ENCODE measurements at places on chromosomes 5 and 9. TPM values are rescaled to one million over a fixed set of nuclear protein-coding genes. Genes with fewer than 3 reads are reported as not detected.

DNA sequence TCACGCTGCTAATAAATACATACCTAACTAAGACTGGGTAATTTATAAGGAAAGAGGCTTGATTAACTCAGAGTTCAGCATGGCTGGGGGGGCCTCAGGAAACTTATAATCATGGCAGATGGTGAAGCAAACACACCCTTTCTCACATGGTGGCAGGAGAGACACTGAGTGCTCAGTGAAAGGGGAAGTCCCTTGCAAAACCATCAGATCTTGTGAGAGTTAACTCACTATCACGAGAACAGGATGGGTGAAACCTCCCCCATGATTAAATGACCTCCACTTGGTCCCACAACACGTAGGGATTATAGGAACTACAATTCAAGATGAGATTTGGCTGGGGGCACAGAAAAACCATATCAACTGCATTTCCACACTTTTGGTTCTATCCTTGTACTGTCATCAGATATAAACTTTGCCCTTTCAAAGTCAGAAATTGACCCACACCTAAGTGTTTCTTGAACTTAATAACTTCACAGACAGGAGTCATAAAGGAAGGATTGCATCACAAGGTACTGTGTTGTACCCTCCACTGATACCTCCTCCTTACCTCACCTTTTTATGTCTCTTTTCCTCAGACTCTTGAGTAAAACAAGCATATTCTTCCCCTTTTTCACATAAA, 319.1 kb upstream of the PIK3R1 start:
- H3K4me1 ChIP-seq: peaks cover 4% of the 10 kb centered on the region
- DNase-seq: no peak
- H3K36me3 ChIP-seq: no peaks in the 10 kb centered on the region
- H3K4me3 ChIP-seq: no peak overlapping the region
- H3K27me3 ChIP-seq: no peaks in the 10 kb centered on the region
- no peak overlapping the region for H3K27ac ChIP-seq

DNA sequence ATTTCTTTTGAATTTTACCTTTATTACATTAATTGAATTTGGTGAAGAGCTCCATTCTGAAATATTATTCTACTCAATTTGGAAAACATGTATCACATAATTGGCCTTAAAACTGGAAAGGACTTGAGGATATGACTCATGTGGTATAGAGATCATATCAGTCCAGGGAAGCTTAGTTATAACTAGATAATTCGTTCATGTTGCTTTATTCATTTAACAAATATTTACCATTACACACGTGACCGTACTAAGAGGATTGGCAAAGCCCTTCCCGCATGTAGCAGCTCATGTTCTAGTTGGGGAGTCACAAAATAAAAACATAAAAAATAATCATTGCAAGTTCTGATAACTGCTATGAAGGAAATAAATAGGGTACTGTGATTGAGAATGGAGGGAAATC, 1816.5 kb downstream of the MAT2B start:
- H3K4me1 ChIP-seq: no peaks in the 10 kb centered on the region
- H3K27ac ChIP-seq: no peak overlapping the region
- H3K27me3 ChIP-seq: no peaks in the 10 kb centered on the region
- DNase-seq: no peak
- no peak overlapping the region for H3K4me3 ChIP-seq

Gene FPGS
- total RNA-seq: 51.4 TPM

GRCh38 chr9:124776618-124776953, 347 bp upstream of the OLFML2A start:
- H3K4me1 ChIP-seq: peaks cover 42% of the 10 kb centered on the region
- peaks cover 26% of the 10 kb centered on the region for H3K27me3 ChIP-seq

- no peak overlapping the region for H3K27ac ChIP-seq
- no peaks in the 10 kb centered on the region for H3K4me1 ChIP-seq
- DNase-seq: no peak
- H3K4me3 ChIP-seq: no peak overlapping the region
Measured at GRCh38 chr9:19497276-19497675, 88.5 kb downstream of the ACER2 start.

DNA sequence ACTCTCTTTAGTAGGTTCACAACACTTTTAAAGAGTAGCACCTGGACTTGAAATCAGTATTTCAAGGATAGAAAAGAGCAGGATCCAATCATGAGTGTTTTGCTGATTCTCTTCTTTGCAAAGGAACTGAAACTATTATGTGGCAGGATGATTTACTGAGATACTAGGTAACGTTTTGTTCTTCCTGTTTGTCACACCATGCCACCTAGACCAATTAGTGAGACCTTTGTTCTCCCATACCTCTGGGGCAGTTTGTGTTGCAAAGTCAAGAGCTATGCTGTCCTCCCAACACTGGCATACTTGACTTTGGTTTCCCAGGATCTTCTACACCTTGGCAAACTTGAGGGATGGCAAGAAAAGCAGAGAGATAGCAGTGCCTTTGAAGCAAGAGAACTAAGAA, 43.4 kb downstream of the PPP1R2B start:
- no peaks in the 10 kb centered on the region for H3K36me3 ChIP-seq
- no peak overlapping the region for H3K27ac ChIP-seq
- H3K27me3 ChIP-seq: no peaks in the 10 kb centered on the region
- H3K4me3 ChIP-seq: no peak overlapping the region
- no peak for DNase-seq
- no peaks in the 10 kb centered on the region for H3K4me1 ChIP-seq

Gene EPB41L4A
- total RNA-seq: 12.1 TPM

- peak overlapping the region; percentile 19 for H3K27ac ChIP-seq
- peaks cover 6% of the 10 kb centered on the region for H3K36me3 ChIP-seq
- peaks cover 8% of the 10 kb centered on the region for H3K4me1 ChIP-seq
- H3K4me3 ChIP-seq: no peak overlapping the region
- no peak for DNase-seq
- H3K27me3 ChIP-seq: no peaks in the 10 kb centered on the region
Measured at GRCh38 chr9:126389992-126390391, 63.4 kb downstream of the MVB12B start.

DNA sequence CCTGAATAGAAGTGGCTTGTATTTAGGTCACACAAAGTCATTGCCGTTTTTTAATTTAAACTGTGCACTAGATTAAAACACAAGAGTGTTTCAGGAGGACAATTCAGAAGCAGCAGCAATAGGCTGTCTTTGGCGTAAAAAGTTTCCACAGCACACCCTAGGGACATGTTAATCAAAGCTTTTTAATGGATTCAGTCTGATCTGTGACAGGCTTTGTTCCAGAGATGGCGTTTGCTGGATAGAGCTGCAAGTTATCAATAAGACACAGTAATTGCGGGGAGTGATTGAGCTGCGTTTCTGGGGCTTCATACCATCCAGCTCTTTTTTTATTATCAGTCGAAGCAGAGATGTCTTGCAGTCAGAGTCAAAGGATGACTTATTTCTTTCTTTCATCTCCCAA, 300.3 kb downstream of the ZNF608 start:
- no peaks in the 10 kb centered on the region for H3K36me3 ChIP-seq
- no peaks in the 10 kb centered on the region for H3K4me1 ChIP-seq
- no peak for DNase-seq
- no peak overlapping the region for H3K4me3 ChIP-seq
- H3K27me3 ChIP-seq: no peaks in the 10 kb centered on the region

Gene ARL14EPL
- total RNA-seq: not detected

Gene SHISAL2B
- total RNA-seq: not detected

Gene MACIR
- 72.8 TPM for total RNA-seq

- no peaks in the 10 kb centered on the region for H3K27me3 ChIP-seq
- H3K36me3 ChIP-seq: no peaks in the 10 kb centered on the region
- H3K4me3 ChIP-seq: no peak overlapping the region
- no peak for DNase-seq
- no peaks in the 10 kb centered on the region for H3K4me1 ChIP-seq
Measured at GRCh38 chr5:3010301-3010952, 258.9 kb upstream of the IRX2 start.

DNA sequence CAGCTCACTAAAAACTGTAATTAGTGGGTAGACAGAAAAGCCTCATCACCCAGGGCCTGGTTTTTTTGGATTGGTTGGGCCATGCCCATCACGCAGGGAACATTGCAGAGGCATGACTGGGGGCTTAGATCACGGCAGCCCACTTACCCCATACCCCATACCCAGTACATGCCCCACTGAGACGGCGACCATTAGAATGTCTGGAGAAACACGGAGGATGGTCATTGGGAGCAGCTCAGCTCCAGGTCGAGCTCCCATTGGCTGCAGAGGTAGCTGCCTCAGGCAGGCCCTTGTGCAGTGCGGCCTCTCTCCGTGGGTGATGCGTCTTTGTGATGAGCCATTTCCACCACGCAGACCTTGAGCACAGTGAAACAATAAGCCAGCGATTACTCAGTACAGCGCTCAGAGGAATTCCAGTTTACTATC, 204.0 kb downstream of the GADD45G start:
- H3K4me3 ChIP-seq: no peak overlapping the region
- H3K27ac ChIP-seq: no peak overlapping the region
- no peaks in the 10 kb centered on the region for H3K36me3 ChIP-seq
- no peak for DNase-seq

Gene HMMR
- total RNA-seq: 1.6 TPM

Gene INSL6
- not detected for total RNA-seq

- H3K4me1 ChIP-seq: no peaks in the 10 kb centered on the region
- H3K36me3 ChIP-seq: no peaks in the 10 kb centered on the region
- no peak within 1 kb of the TSS for H3K27ac ChIP-seq
- H3K4me3 ChIP-seq: no peak within 1 kb of the TSS
- peaks cover 75% of the 10 kb centered on the region for H3K27me3 ChIP-seq
Measured at GRCh38 chr9:841371-842209, at the start of gene DMRT1. Gene DMRT1 (plus strand): TSS chr9:841697. CDS start chr9:841839, 142 bp downstream.

DNA sequence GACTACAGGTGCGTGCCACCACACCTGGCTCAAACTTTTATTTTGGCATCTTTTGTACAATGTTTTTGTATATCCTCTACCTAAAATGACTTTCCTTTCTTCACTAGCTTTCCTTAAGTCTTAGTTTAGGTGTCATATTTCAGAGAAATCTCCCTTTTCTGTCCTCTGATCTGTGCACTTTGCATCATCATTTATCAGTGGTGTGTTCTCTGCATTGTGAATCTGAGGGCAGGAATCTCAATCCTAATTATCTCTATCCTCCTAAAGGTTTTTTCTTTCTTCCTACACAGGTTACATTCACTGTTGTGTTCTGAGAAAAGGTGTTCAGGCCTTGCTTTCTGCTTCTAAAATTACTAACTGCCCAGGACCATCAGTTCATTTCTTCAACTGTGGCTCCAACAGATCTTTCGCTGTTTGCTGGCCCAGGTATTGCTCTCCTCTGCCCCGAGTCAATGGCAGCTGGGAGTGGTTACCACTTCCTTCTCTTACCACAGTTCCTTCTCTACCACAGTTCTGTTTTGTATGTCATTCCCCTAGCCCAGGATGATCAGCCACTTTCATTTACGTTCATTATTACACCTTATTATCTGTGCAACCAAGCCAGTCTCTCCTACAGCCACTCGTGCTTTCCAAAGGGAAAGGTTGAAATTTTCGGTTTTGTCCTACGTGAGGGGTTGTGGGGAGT, 14.0 kb downstream of the TGFBR1 start:
- peaks cover 17% of the 10 kb centered on the region for H3K4me1 ChIP-seq
- H3K27ac ChIP-seq: no peak overlapping the region
- H3K36me3 ChIP-seq: no peaks in the 10 kb centered on the region
- no peak overlapping the region for H3K4me3 ChIP-seq
- H3K27me3 ChIP-seq: no peaks in the 10 kb centered on the region

Gene DUSP1
- 701 TPM for total RNA-seq

DNA sequence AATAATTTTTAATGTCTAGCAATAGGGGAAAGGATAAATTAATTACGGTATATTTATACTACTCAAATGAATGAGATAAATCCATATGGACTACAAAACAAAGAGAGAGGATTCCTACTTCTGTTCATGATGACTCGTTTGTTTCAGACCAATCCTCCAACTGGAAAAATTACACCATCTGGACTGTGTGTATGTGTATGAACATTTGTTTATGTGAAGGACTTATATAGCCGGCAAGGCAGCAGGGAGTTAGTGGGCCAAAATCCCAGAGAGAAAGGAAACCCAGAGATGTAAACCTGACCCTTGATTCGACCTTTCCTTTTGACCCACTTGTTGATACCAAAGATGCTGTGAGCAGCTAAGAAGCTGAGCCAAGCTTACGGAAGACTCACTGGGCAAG, 20.1 kb downstream of the PDE6A start:
- no peaks in the 10 kb centered on the region for H3K4me1 ChIP-seq
- H3K27me3 ChIP-seq: no peaks in the 10 kb centered on the region
- no peak for DNase-seq
- no peaks in the 10 kb centered on the region for H3K36me3 ChIP-seq
- H3K27ac ChIP-seq: no peak overlapping the region

GRCh38 chr9:14092344-14092743, 221.6 kb downstream of the NFIB start:
- no peaks in the 10 kb centered on the region for H3K27me3 ChIP-seq
- H3K27ac ChIP-seq: no peak overlapping the region
- H3K36me3 ChIP-seq: no peaks in the 10 kb centered on the region

DNA sequence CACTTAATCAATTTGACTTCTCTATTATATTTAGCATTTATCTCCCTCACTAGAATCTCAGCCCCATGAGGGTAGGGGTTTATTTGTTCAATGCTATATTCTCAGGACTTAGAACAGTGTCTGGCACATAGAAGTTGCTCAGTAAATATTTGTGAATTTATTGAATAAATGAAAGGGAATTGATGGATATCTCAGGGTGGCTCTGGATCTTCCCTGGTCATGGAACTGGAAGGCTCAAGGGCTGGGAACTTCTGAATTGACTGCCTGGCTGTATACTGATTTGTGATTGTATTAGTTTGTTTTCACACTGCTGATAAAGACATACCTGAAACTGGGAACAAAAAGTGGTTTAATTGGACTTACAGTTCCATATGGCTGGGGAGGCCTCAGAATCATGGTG, 57.2 kb downstream of the KIF4B start:
- H3K36me3 ChIP-seq: no peaks in the 10 kb centered on the region
- no peak for DNase-seq
- H3K4me1 ChIP-seq: no peaks in the 10 kb centered on the region
- H3K27ac ChIP-seq: no peak overlapping the region

Gene PCDHGA9
- total RNA-seq: 4.6 TPM
